ENCODE measurements at places on chromosomes 13 and 19.

DNA sequence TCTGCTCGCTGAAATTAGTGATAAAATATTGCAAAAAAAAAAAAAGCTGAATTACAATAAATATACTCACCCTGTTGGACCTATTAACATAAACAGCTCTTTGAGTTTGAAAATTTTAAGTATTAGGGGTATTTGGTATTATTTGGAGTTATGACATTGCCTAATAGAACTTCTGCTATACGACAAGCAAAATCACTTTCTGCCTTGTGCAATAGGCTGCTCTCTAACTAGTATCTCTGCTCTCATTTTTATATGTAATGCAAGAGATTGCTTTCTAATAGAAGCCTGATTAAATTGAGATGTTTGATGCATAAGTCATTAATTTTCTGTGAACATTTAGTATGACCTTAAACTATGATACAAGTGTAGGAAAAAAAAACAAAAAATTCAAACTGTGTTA lies 5.3 kb downstream of the RGS9BP start:
- no peak for DNase-seq

DNA sequence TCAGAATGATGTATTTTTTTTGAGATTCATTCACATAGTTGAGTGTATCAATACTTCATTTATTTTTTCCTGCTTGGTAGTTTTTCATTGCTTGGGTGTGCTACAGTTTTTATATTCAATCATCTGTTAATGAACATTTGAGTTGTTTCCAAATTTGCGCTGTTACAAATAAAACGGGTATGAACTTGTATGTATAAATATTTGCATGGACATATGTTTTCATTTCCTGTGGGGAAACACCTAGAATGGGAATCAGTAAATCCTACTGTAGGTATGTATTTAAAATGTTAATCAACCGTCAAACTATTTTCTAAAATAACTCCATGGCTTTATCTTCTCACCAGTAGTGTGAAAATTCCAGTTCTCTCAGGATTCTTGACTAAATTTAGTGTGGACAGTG lies 826.3 kb downstream of the EFNB2 start:
- no peak for DNase-seq

DNA sequence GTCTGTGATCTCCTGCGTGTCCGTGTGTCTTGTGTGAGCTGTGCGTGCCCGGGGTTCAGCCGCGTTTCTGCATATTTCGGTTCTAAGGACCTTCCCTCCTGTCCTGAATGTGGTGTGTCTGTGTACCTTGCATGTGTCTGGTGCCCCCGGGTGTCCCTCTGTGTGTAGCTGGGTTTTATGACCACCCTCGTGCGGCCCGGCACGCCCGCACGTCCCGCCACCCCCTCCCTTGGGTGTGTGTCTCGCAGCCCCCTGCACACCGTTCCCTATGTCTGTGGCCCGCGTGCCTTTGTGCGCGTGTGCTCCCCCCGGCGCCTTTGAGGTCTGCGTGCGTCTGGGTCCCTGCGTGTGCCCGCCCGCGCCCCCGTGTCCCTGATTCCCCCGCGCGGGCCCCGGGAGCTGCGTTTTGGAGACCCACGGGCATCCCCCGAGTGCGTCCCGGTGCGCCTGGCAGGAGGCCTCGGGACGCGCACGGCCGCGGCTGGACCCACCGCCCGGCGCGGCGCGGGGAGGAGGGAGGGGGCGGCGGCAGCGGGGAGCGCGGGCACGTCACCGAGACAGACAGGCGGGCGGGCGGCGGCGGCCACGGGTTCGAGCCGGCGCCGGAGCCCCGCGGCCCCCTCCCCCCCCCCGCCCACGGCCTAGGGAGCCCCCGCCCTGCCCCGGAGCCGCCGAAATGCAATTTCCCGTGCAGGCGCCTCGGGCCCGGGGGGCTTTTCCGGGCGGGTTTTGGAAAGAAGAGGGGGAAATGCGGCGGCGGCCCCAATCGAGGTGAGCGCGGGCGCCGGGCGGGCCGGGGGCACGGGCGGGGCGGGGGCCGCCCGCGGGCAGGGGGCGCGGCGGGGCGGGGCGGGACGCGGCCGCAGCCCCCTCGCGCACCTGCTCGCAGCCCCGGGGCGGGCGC lies 12.0 kb upstream of the NANOS3 start:
- no peak for DNase-seq

GRCh38 chr19:15126131-15126910 lies 19.1 kb downstream of the SYDE1 start:
- DNase-seq: no peak

DNA sequence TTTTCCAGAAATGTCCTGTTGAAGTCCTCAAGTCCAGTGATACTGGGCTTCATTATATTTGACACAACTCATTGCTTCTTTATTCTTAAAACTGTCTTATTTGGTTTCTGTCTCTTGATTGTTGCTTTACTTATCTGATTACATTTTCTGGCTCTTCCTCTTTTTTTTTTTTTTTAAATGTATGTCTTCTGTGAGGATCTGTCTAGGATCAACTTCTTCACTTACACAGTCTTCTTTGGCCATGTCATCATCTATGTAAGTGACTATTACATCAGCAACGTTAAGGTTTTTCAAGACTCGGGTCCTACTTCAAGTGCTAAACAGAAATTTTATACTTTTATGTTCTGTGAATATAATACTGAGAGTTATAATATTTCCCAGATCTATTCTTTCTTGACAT lies 162.1 kb downstream of the PDS5B start:
- DNase-seq: no peak

GRCh38 chr13:99743094-99743493 lies 228.5 kb downstream of the ZIC5 start:
- DNase-seq: no peak

- no peak for DNase-seq
Observed at GRCh38 chr19:50778906-50779430, 8.7 kb downstream of the GPR32 start.

DNA sequence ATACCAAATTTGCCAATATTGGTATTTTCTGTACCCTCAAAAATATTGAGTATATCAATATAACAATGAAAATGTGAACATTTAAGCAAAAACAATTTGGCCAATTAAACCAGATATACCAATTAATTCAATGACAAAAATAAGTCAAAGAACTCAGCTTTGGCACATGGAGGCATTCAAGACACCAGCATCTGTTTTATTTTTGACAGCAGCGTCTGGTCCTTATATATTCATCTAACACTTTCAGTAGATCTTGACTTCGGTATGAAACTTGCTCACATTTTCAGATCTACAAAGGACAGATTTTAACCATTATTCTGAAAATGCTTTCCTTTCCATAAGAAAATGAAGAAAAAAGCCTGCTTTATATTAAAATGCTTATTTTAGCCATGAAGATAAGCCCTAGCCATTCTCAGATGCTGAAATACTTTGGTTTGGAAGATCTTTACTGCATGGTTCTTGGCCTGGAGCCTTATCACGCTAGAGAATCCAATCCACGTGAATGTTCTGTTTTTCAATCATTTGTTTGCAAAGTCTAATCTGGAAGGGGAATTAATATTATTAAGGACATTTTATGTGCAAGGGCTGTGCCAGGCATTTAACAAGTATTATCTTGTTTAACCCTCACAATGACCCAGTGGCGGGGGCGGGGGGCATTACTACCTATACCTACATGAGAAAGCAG lies 132.2 kb downstream of the DLEU7 start:
- no peak for DNase-seq

DNA sequence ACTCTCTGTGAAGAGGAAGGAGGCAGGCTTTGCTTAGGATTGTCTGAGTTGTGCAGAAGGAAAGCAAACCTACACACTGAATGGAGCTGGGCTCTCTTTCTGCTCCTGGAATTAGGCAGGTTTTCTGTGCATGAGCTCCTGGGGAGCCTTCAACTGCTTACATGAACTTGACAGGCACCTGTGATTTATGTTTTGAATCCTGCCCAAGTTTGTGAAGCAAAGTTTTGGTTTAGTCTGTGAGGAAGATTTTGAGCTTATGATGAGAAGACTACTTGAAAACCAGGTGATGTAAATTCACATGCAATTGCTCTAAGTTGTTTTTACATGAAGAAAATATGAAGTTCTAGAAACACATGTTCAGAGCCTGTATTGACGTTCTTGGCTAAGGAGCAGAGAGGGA lies 109.0 kb downstream of the SLAIN1 start:
- no peak for DNase-seq

DNA sequence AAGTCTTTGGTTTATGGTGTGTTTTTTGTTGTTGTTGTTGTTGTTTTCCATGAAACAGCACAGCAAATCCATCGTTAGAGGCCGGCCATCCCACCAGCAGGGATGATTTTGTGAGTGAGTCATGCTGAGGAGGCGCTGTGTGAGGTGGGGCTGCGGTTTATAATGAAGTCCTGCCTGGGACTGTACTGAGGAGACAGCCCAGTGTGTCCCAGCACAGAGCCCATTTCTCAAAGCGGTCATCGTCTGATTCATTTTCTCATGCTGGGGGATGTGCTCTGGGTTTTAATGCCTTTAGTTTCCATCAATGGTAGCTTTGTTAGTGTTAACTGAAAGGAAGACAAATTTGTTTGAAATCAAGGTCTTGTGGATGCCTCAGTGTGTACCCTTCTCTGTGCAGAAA lies 129.3 kb upstream of the SERP2 start:
- no peak for DNase-seq

DNA sequence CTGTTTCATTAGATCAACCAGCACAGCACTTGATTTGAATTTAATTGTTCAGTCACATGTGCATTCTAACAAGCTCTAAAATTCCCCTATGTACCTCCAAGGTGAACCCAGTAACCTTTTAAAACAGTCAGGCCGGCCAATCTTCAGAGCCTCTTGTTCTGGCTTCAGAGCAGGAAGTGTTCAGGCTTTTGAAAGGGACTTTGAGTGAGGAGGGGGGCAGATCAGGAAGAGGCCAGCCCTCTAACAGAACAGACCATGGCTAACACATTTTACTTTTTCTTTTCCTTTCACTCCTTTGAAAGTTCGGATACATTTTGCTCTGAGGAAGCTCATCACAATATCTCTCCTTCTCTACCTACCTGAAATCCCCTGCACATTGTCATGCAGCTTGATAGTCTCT lies 390.3 kb downstream of the TBC1D4 start:
- no peak for DNase-seq

- DNase-seq: no peak
Observed at GRCh38 chr19:4016486-4016885, 8.9 kb downstream of the PIAS4 start.

GRCh38 chr13:111252446-111253364 lies 67.7 kb upstream of the TEX29 start:
- no peak for DNase-seq

DNA sequence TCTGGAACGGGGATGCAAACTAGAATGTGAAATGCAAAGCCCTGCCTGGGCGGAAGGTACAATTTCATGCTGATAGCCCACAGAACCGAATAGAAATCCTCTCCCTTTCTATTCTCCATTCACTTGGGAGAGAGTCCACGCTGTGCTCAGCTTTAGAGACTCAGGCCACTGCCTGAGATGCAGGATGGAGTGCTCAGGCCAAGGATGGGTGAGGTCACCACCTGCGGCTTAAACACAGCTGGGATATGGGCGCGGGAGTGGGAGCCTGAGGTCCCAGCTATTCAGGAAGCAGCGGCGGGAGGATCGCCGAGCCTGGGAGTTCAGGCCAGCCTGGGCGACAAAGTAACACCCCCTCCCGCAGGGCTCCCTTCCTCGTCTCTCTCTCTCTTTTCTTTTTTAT lies 446 bp upstream of the ZNF83 start:
- DNase-seq: no peak

GRCh38 chr19:52397310-52398080 lies at the start of gene ZNF528:
Gene ZNF528, plus strand, starts transcription at chr19:52397849. Its CDS starts 4,165 bp downstream, at chr19:52402014.
- DNase-seq: peak; percentile 49

DNA sequence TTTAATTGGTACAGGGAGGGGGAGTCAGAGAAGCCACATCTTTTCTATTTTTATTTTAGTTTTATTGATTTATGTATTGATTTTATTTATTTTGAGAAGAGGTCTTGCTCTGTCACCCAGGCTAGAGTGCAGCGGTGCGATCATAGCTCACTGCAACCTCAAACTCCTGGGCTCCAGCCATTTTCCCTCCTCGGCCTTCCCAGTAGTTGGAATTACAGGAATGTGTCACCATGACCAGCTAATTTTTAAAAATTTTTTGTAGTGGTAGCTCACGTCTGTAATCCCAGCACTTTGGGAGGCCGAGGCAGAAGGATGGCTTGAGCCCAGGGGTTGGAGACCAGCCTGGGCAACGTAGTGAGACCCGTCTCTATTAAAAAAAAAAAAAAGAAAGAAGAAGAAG lies 4.1 kb downstream of the IL27RA start:
- no peak for DNase-seq

DNA sequence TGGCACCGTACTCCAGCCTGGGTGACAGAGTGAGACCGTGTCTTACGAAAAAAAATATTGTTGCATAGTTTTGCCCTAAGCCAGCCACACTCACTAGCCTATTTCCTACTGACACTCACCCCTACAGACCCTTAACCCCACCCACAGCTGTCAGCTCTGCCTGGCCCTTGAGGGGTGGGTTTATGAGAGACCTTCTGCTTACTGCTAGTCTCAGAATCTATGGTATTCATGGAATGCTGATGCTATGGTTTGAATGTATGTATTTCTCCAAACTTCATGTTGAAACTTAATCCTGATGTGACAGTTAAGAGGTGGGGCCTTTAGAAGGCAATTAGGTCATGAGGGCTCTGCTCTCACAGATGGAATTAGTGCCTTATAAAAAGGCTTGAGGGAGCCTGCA lies 79.2 kb upstream of the LRCH1 start:
- no peak for DNase-seq
